ENCODE measurements at places on chromosomes 7 and 10.
A peak's percentile ranks its signal among the peaks of the same experiment; 100 is the strongest.

- DNase-seq, result no peak
These were observed 52.2 kb downstream of the GALNT17 start for GRCh38 chr7:71184136-71184535.

DNA sequence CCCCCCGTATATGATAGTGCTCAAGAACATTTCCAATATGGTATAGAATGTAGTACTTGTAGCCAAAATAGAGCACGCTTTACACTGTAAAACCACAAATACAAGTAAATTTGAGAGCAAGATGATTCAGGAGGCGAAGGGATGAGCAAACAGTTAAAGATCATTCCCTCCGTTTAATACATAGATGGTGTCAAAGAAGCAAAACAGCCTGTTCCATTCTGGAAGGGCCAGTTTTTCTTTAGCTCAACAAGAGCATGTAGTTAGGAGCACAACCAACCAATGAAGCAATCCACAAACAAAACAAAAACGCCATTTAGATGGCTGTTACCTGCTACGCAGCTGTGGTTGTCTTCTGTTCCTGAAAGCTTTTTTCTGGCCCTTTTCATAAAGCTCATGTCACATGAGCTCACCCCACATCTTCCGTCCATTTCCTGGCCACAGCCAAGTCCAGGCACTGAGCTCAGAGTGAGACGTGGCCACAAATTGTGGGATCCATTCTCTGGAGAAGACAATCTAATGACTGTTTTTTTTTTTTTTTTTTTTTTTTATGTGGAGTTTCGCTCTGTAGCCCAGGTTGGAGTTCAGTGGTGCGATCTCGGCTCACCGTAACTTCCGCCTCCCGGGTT lies 185.6 kb downstream of the FANK1 start:
- DNase-seq, result no peak

DNA sequence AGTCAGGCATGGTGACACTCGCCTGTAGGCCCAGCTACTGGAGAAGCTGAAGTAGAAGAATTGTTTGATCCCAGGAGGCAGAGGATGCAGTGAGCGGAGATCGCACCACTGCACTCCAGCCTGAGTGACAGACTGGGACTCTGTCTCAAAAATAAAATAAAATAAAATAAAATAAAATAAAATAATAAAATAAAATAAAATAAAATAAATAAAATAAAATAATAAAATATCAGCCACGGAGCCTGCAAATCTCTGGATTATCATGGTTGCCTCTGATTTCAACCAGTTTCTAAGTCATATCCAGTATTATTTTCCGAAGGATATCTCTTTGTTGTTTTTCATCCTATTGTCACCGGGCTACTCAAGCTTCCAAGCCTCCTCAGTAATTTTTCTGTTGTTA lies 51.7 kb upstream of the FZD8 start:
- DNase-seq, result no peak

- DNase-seq, result peak; percentile 63
These were observed 64.5 kb downstream of the MCMBP start for GRCh38 chr10:119807960-119808697.

- no peak for DNase-seq
These were observed 106.1 kb upstream of the RSU1 start for GRCh38 chr10:16923309-16923708.

GRCh38 chr7:112692333-112692732 lies 97.9 kb downstream of the TMEM168 start:
- no peak for DNase-seq

GRCh38 chr10:398954-399353 lies 263.7 kb downstream of the ZMYND11 start:
- DNase-seq, result no peak

DNA sequence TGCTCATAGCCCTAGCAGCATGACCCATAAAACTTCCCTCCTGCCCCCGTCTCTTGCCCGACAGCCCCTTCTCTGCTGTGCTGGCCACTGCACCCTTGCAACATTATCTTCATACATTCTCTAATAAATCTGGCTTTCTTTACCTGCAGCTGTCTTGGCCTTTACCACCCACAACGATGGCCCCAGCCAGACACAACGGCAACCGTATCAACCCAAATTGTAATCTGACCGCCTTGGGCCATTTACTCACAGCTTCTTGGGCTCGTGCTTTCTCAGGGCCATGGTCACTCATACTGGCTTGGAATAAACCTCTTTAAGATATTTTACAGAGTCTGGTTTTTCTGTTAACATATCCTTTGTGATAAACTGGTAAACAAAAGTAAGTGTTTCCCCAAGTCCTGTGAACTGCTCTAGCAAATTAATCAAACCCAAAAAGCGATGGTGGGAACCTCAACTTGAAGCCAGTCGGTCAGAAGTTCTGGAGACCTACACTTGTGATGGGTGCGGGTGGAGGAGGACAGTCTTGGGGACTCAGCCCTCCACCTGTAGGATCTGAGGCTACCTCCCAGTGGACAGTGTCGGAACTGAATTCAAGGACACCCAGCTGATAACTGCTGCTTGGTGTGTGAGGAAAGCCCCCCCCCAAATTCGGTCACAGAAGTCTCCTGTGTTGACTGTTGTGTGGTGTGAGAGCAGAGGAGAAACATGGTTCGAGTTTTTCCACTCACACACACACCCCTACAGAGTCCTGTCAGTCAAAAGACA lies 87.6 kb upstream of the ATP6V0A4 start:
- DNase-seq, result no peak

- DNase-seq, result peak; percentile 13
These were observed 113.9 kb upstream of the PFKP start for GRCh38 chr10:2953495-2953894.

- peak; percentile 83 for DNase-seq
These were observed 184.6 kb downstream of the FANK1 start for GRCh38 chr10:126080879-126081411.

- no peak for DNase-seq
These were observed 1.6 kb downstream of the PRR15 start for GRCh38 chr7:29565224-29565630.

DNA sequence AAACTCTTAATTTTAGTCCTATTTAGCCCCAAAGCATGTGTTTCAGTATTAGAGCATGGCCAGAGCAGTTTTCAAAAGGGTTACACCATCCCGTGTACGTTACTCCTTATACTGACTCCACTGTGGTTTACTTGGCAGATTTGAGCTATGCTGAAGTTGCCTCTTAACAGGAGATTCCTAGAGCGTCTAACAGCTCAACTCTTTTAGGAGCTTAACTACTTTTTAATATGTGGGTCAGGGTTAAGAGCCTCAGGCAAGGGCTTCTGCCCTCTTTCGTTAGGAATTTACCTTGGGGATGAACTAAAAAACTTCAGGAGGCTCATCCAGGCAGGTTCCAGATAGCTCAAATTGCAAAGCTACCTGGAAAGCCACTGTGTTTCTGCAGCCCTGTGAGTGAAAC lies 674.8 kb upstream of the C7orf33 start:
- DNase-seq, result no peak

DNA sequence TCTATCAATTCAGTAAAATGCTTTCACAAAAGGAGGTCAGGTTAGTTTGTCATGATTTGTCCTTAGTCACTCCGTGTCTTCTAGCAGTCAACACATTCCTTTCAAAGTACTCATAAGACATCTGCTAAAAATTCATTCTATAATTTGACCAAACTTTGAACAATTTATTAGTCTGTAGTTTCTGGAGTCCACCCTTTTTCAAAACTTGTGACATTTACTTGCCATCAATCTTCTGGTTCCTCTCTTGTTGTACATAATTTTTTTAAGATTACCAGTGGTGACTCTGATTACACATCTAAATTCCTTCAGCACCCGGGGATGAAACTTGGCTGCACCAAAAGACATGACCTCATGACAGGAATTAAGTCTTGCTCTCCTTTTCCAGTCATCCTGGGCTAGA lies 130.1 kb downstream of the NEBL start:
- peak; percentile 64 for DNase-seq

GRCh38 chr10:43404704-43405084 lies 4.3 kb downstream of the HNRNPF start:
- DNase-seq, result no peak

- DNase-seq, result no peak
These were observed 169.8 kb upstream of the MTPN start for GRCh38 chr7:136146925-136147324.

DNA sequence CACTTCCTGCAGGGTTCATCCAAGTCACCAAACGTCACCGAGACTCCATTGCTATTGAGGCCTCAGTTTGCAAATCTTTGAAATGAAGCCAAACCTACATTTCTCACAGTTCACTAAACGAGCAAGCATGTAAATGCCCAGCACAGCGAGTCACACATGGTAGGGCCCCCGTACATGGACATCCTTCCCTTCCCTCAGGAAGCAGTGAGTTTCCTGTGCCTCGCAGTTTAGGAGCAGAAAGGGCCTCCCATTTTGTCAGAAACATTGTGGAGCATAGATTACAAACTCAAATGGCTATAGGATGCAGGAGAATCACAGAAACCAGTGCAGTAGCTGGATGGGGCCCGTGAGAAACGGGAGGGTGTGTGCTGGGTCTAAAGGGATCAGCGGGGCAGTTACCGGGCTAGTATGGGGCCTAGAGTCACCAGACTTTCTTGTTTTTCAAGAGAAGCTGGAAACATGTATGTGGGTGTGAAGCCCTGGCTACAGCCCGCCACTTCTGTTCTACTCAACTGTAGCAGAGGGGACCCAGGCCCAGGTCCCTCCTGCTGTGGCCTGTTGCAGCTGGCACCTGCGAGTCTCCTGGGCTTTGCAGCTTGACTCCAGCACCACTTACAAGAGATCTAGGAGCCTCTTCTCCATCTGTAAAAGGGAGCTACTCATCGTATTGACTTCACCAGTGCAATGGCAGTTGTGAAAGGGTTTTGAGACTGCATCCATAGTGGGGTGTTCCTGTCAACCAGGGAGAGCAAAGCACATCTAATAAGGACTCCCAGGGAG lies 14.2 kb upstream of the SLC18A3 start:
- DNase-seq, result no peak

GRCh38 chr7:138752518-138753149 lies 45.2 kb upstream of the TMEM213 start:
- no peak for DNase-seq

- DNase-seq, result no peak
These were observed 82.9 kb downstream of the VIPR2 start for GRCh38 chr7:159061674-159062212.

DNA sequence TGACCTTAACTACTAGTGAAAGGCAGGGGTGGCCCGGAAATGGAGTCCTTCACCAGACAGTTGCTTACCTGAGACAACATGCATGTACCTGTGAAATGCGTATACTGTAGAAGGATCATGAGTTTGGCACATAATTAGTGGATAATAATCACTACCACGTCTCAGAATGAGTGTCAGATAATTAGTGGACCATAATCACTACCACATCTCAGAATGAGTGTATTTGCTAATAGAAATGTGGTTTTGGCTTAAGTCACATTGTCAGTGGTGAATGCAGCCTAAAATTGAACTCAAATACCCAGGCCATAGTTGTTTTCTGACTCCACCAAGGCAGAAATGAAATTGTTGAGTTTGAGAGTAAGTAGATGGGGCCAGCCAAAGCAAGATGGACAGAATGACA lies 468.3 kb upstream of the GALNT17 start:
- DNase-seq, result no peak

GRCh38 chr7:132333301-132333700 lies 243.0 kb downstream of the PLXNA4 start:
- DNase-seq, result no peak

DNA sequence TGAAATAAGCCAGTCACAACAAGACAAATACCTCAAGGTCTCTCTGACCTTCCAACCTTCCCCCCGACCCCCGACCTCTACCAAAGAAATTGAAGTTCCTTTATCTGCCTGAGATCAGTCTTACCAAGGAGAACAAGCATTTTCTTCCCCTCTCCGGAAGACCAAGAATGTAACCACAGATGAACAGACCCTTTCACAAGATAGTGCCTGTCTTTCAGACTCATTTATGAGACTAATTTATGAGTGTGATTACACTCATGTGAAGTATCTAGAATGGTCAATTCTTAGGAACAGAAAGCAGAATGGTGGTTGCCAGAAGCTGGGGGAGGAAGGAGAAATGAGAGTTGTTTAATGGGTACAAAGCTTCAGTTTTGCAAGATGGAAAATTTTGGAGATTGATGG lies 108.9 kb upstream of the MKLN1 start:
- peak; percentile 26 for DNase-seq

GRCh38 chr7:157097056-157097329 lies 41.7 kb upstream of the UBE3C start:
- no peak for DNase-seq

DNA sequence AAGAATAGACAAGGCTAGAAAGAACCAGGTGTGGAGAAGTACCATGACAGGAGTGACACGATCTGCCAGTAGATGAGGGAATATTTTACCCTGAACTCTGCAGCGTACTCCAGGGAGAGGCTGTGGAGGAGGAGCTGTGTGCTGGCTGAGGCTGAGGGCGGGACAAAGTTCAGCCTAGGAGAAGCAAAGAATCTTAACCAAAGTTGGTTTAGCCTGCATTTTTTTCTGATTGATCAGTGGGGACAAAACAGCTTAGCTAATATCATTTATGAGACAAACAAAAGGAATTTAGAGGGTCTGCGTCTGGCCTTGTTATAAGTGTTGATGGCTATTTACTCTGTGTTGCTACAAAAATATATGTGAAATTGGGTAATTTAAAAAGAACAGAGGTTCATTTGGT lies 5.2 kb upstream of the NPSR1 start:
- no peak for DNase-seq

- DNase-seq, result no peak
These were observed 2.2 kb downstream of the KLHL7 start for GRCh38 chr7:23107781-23108180.

DNA sequence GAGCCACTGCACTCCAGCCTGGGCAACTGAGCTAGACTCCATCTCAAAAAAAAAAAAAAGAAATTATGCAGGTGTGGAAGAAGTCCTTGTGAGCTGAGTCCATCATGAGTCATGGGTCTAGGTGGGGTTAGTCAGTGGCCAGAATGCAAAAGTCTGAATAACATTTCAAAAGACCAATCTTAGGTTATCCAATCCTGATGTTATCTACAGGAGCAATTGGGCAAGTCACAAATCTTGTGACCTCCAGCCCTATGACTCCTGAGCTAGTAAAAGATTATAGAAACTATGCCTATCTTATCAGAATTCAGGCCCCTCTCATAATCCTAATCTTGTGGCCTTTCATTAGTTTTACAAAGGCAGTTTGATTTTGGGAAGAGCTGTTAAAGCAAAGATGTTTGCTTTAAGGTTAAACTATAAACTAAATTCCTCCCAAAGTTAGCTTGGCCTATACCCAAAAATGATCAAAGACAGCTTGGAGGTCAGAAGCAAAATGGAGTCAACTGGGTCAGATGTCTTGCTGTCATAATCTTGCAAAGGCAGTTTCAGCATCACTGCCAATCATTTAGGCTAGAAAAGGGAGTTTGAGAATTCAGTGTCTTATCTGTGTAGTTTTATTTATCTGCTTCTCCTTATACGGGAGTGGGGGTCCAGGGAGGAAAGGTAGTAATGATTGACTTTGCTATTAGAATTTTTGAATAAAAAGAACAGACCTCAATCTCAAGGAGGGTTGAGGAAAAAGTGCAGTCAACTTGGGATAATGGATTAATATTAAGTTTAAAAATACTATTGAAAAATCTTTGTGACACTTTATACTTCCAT lies 71.2 kb upstream of the TRIM24 start:
- no peak for DNase-seq

DNA sequence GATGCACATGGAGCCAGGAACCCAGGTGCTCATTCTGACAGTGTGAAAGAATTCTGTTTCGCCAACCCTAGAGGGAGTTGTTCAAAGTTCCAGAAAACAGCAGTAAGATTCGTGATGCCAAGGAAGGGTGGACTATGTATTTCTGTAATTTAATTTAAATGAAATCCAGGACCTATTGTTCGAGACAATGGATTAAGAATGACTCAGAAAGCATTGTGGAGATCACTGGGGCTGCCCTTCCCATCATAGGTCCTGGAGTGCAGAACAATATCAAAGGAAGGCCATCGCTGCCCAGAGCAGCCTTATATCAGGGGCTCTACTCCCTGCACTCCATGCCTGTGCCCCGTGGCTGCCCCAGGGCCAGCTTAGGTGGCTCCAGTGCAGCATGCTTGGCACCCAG lies 32.1 kb upstream of the CALD1 start:
- DNase-seq, result no peak

All from mesenchymal stem cell (in vitro differentiated cells and primary cell).